ENCODE measurements at places on chromosomes 16 and 17.

DNA sequence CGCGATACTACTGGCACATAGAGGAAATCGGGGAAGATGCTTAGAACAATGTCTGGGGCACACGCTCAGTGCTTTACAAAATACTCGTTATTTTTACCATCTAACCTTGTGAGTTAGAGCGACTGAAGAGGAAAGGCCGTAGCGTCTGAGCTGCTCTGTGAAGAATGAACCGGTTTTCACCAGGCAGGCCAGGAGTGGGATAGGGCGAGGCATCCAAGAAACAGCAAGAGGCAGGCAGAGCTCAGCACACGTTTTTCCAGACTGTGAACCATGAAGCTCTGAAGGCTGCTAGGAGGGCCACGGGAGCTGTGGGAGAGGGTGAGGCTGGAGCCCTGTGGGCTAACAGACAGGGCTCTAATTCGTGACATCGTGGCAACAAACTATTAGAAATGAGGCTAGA is 95.5 kb downstream of the MRM3 start:
- DNase-seq: no peak

GRCh38 chr17:72681844-72682243 is 410.6 kb downstream of the SLC39A11 start:
- no peak for DNase-seq

DNA sequence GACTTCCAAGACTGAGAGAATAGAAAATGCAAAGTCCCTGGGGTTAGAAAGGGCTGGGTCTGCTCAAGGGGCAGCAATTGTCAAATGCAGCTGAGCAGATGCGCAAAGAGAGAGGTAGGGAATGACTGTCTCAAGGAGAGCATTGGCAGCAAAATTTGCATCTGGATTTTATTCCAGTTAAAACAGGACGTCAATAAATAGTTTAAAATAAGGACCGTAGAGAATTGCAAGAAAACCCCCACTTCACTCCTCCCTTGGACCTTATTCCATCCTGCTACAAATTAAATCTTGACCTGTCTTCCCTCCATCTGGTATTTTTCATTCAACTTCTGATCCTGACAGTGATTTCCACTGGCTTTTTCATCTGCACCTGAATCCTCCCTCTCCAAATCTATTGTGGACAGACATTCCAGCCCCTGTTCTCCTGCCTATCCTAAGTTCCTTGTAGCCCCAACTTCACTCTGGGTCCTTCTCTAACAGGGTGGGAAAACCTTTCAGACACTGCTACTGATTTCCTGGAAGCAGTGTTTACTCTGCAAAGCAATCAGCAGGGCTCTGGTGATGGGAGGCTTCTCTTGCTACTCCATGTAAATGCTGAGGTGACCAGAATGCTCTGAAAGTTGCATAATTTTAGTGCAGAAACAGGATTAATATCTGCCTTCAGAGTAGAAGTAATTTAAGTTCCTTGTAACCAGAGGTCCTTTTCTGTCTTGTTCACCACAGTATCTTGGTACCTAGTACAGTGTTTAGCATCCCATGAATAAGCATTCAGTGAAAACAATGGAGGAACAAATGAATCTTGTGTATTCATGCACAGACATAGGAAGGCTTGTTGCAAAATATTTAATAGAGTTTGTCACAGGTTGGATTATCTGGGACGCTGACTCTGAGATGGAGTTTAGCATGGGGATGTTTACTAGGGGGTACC is 79.2 kb downstream of the CDH11 start:
- no peak for DNase-seq

DNA sequence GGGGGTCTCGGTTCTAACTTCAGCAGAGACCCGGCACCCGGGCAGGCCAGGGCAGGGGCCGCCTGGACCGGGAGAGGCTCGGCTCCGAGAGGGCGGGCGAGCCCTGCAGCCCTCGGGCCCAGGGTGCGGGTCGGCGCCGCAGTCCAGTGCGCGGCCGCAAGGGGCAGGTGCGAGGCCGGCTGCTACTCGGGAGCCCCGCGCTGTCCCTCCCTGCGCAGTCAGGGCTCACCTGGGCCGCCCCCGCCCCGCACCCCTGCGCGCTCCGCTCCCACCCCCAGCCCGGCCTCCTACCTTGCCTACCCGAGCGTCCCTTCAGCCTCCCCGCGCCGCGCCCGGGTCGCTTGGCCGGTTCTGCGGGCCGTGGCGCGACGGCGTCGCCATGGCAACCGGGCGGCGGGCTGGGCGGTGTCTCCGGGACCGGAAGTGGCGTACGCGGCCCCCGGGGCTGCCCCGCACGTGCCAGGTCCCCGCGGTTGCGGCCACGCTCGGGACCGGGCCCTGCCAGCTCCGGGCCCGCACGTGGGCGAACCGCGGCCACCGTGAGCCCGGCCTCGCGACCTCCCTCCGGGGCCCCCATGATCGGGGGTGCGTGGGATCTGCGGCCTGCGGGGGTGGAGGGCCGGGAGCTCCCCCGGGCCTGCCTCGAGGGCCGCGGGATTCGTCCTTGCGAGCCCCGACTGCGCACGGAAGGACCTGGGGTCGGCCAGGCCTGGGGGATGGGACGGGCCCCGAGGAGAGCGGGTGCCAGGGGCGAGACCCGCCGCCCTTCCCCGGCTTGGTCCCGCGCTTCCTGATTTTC is at the start of gene CYB561:
CYB561 (minus strand) TSS at position 353 of the 799 bp plus-strand sequence. CDS start 8,759 bp downstream, outside the sequence.
- no peak for DNase-seq

GRCh38 chr16:25265968-25266367 is 8.3 kb upstream of the ZKSCAN2 start:
- no peak for DNase-seq

DNA sequence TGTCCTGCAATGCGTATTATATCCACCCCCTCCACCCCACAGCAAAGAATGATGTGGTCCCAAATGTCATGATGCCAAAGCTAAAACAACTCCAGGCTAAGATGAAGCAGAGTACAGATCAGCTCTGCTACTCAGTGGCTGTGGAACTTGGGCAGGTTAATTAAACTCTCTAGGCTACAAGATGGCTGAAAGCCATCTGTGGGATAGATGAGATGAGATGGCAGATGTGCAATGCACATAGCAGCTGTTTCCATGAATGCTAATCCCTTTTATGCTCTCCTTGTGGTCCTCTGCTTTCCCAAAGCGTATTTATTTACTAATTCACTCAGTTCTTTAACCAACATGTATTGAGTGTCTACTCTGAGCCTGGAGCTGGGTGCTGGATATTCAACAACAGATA is 114.4 kb downstream of the GRIN2A start:
- DNase-seq: no peak

DNA sequence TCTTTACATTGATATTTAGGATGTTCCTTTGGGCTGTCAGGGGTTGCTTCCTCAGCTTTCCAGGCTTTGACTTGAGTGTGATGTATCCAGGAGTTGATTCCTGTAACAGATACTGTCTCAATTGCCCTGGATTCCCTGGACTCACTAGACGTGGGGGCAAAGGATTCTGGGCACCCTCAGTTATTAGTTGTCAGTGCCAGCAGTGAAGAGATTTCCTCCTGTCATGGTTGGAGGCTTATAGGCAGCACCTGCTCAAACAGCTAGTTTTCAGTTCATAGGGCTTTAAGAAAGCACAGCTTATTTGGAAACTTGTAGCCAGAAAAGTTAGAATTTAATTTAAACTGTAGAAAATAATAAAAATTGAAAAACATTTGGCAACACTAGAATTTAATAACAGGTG is 9.5 kb upstream of the B4GALNT2 start:
- DNase-seq: no peak

- no peak for DNase-seq
Observed at GRCh38 chr16:47018223-47018891, 44.9 kb upstream of the DNAJA2 start.

- DNase-seq: no peak
Observed at GRCh38 chr16:23679274-23679985, 741 bp downstream of the PLK1 start.

DNA sequence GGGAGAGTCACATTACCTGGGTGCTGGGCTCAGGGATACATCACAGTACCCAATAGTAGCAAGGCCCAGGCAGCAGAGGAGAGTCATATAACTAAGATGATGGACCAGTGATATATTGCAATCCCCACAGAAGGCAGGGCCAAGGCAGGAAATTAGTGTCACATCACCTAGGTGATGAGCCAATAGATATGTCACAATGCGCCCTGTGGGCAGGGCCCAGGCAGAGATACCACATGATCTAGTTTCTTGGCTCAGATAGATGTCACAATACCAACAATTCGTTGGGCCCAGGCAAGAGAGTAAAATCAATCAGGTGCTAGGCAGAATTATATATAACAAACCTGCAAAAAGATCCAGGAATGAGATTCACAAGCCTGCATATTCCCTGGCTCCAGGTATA is 2111.5 kb downstream of the TP53TG3F start:
- DNase-seq: no peak

GRCh38 chr16:89708481-89708931 is 7.0 kb upstream of the SPATA2L start:
- no peak for DNase-seq

DNA sequence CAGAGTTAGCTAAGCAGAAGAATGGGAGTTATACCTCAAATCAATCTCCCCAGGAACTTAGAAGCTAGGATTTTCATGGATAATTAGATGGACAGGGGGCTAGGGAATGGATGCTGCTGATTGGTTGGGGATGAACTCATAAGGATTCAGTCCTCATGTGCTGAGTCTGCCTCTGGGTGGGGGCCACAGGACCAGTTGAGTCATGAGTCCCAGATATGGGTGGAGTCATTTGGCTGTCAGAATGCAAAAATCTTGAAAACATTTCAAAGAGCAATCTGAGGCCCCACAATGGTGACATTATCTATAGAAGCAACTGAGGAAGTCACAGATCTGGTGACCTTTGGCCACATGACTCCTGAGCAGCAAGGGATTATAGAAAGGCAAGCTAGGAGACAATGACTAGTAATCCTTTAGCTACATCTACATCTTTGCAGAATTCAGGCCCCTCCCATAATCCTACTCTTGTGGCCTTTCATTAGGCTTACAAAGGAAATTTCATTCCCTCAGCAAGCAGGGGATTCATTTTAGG is 82.6 kb upstream of the CCL2 start:
- DNase-seq: no peak
